ENCODE measurements at places on chromosomes 7 and 10.

GRCh38 chr7:132270517-132270916 lies 305.8 kb downstream of the PLXNA4 start:
- no peak for DNase-seq

- DNase-seq = peak; percentile 75
Measured at GRCh38 chr10:87817609-87818504, at the start of gene ATAD1. TSS of gene ATAD1 (minus strand) at chr10:87818226. CDS start at chr10:87814599, 3,627 bp downstream.

DNA sequence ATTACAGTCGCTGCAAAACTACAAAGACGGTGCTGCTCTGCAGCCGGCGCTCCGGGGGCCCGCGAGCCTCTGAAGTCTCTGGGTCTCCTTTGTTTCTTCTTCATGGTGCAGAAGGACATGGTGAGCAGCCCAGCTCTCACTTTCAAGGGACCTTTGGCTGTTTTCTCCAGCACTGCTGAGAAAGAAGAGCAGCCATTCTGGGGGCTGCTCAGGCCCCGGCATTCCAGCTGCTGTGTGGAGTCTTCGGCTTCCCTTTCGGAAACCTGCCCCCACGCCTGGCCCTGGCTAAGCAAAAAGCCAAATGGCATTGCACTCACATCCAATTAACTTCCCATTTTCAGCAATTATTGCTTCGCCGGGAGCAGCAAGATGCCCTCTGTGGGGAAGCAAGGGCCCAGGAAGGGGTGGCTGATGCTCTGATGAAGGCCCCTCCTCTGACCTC lies 555.7 kb downstream of the PTPRN2 start:
- no peak for DNase-seq

DNA sequence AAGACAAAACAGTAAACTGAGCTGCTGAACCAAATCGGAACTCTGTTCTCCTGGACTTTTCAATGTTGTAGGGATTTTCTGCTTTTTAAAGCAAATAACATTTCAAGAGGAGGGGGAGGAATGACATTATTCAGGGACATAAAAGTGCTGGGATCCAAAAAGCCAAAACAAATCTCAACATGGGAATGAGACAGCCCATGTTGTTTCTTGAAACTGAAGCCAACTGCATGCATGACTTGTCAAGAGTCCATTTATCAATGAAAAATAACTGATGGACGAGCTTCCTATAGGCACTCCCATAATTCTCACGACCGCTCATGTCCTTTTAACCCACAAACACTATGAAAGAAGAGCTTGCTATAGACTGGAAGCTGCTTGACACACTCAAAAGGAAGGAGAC lies 27.8 kb downstream of the FAM53B start:
- DNase-seq = no peak

GRCh38 chr7:50754241-50754640 lies 28.5 kb downstream of the GRB10 start:
- no peak for DNase-seq

DNA sequence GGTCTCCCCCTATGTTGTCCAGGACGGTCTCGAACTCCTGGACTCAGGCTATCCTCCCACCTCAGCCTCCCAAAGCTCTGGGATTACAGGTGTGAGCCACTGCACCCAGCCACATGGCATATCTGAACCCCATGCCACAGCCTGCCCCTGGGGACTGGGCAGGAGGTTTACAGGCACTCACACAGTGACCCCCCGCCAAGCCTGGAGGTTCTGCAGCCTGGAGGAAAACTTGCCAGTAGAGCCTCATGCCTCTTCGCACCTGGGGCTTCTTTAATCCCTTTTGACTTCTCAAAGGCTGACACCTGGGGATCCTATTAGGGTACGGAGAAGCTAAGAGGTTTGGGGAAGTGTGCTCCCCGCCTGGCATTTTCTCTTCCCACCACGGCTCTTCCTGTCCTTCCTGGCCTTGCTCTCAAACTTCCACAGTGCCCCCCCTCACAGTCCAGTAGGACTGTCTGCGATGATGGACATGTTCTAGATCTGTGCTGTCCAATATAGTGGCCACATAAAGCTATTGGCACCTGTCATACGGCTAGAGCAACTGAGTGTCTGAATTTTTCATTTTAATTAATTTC lies 11.4 kb upstream of the KCP start:
- DNase-seq = no peak

DNA sequence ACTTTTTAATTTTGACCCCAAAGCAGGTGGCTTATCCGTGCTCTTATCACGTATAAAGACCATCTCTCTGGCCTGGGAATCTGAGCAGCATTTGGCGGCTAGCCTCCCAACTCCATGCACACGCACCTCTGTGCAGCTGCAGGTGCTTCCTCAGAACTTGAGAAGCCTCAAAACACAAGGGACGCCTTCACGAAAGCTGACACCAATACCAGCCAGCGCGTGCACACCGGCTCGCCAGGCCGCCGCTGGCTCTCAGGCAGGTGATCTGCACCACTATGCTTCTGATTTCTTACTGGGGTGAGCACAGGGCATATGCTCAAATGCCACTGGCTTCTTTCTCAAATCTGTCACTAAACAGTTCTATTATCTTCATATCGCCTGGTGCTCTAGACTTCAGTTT lies 145.0 kb downstream of the PARD3 start:
- no peak for DNase-seq

DNA sequence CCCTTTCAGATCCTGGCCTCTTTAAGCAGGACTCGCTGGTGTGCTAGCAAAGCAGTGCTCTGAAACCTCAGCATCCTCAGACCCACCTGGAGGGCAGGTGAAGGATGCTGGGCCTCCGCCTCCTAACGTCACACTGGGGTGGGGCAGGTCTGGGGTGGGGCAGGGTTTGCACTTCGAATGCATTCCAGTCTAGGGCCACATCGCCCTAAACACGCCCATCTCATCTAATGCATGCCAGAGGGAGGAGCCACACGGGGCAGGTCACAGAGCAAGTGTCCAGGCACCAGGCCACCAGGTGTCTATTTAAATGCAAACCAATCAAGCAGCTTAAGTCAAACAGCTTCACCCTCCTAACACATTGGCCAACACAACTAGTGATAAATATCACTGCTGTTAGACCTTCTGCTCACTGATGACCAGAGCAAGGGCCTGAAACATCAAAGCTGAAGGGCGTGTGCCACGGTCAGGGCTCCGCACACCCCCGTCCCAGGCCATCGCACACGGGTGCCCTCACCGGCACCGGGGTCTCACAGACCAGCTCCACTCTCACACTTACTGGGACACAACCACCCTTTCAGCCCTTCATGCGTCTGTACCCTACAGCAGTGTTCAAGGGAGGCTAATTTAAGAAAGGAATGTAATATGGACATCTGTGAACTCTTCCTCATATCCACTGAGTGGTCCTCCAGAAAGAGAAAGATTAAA lies 47.1 kb downstream of the DIP2C start:
- no peak for DNase-seq

DNA sequence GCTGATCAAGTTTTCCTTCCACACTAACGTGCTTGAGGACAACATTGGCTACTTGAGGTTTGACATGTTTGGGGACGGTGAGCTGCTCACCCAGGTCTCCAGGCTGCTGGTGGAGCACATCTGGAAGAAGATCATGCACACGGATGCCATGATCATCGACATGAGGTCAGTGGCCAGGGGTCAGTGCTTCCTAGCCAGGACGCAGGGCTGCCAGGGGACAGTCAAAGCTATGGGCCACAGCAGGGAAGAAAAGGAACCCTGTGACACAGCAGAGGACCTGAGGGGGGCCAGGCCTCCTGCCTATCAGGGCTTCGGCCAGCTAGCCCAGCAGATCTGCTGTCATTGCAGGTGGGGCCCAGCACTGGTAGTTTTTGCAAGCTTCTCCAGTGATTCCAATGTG lies 5.2 kb downstream of the RBP3 start:
- no peak for DNase-seq

GRCh38 chr7:2093843-2094220 lies 138.9 kb downstream of the MAD1L1 start:
- no peak for DNase-seq

GRCh38 chr7:95718577-95719410 lies 53.6 kb upstream of the DYNC1I1 start:
- no peak for DNase-seq

- DNase-seq = no peak
Measured at GRCh38 chr7:86925221-86925620, 134.2 kb downstream of the ELAPOR2 start.

DNA sequence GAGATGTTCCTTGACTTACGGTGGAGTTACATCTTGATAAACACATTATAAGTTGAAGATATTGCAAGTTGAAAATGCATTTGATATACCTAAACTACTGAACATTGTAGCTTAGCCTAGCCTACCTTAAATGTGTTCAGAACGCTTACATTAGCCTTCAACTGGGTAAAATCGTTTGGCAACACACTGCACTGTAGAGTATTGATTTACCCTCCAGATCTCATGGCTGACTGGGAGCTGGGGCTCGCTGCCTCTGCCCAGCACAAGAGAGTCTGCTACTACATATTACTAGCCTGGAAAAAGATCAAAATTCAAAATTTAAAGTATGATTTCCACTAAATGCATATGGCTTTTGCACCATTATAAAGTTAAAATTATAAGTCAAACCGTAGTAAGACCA lies 7.5 kb upstream of the AGR3 start:
- DNase-seq = no peak

DNA sequence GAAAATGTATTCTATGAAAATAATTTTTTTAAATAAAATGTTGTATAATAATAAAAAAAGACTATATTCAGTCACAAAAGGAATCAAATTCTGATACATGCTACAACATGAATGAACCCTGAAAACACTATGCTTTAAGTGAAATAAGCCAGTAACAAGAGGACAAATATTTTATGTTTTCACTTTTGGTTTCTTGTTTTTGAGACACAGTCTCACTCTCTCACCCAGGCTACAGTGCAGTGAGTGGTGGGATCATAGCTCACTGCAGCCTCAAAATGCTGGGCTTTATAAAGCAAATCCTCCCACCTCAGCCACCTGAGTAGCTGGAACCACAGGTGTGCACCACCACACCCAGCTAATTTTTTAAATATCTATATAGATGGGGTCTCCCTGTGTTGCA lies 64.2 kb downstream of the CNOT4 start:
- no peak for DNase-seq

DNA sequence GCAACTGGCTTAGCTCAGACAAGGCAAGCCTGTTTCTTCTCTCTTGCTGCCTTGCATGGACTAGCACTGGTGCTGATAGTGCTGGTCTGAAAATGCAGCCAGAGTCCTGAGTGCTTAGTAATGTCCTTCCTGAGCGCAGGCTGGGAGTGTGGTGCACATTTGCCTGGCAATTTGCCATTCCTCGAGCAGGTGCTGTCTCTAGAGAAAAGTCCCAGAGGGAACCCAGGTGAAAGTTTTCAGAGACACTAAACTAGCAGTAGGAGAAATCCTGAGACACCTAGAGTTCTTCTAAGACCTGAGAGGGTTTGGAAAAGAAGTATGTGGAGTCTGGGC lies 1.9 kb downstream of the SFTPD start:
- DNase-seq = no peak

- DNase-seq = no peak
Measured at GRCh38 chr10:71821909-71822763, 28.9 kb downstream of the PSAP start.

DNA sequence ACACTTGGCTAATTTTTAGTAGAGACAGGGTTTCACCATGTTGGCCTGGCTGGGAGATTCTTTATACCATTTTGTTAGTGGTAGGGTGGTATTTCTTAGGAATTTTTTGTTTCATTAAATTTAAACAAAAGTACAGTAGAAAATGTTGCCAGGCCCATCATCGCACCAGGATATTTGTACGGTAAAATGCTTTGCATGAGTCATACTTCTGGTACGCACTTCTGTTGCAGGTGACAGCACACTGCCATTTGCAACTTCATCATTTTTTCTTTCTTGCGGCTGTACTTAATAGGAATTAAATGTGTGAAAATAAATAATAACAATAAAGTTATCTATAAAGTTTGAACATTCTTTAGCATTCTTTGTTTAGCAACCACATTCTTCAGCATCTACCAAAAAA lies 195.6 kb downstream of the SKAP2 start:
- DNase-seq = no peak
